ENCODE measurements at places on chromosomes 7 and 10. TPM values are rescaled to one million over a fixed set of nuclear protein-coding genes. Genes with fewer than 3 reads are reported as not detected.

- peak; percentile 23 for DNase-seq
- no peak overlapping the region for H3K27ac ChIP-seq
- H3K27me3 ChIP-seq = no peaks in the 10 kb centered on the region
- no peaks in the 10 kb centered on the region for H3K36me3 ChIP-seq
- no peaks in the 10 kb centered on the region for H3K4me1 ChIP-seq
Observed at GRCh38 chr10:46314071-46314470, 27.3 kb downstream of the ANTXRL start.

The PTPRN2 gene
- total RNA-seq = 66.3 TPM

GRCh38 chr7:130152493-130153210 lies 52.6 kb downstream of the TMEM209 start:
- H3K4me3 ChIP-seq = no peak overlapping the region
- no peaks in the 10 kb centered on the region for H3K36me3 ChIP-seq
- H3K27ac ChIP-seq = no peak overlapping the region
- DNase-seq = no peak
- H3K27me3 ChIP-seq = no peaks in the 10 kb centered on the region

The AS3MT gene
- 0.43 TPM for total RNA-seq

DNA sequence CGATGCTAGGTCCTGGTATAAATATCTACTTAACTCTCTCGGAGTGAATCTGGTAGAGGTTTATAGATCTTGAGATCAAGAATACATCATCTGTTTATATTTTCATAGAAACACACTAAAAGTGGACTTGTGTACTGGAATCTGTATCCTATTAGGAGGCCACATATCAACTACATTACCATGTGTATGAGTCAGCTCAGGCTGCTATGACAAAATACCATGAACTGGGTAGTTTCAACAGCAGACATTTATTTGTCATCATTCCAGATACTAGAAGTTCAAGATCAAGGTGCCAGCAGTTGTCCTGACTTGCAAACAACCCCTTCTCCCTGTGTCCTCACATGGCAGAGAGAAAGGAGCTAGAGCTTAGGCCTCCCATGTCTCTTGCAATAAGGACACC lies 113.9 kb upstream of the PFKP start:
- H3K4me1 ChIP-seq = no peaks in the 10 kb centered on the region
- H3K27ac ChIP-seq = no peak overlapping the region
- DNase-seq = no peak
- H3K27me3 ChIP-seq = no peaks in the 10 kb centered on the region
- H3K4me3 ChIP-seq = no peak overlapping the region

The TLL2 gene
- not detected for total RNA-seq

The VPS41 gene
- total RNA-seq = 53.1 TPM

DNA sequence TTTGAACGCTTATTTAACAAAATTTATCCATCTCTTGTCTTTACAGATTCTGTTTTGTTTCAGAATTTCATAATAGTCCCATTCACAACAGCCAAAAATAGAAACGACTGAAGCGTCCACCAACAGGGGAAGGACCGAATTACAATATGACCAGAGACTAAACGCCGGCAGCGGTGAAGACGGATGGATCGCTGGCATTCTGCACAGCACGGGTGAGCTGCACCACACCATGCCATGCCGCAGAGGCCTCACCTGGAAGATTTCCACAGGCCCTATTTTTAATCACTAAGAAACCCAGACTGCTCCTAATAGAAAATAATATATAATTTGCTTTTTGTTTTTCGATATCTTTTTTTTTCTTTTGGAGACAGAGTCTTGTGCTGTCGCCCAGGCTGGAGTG lies 91.0 kb downstream of the ELFN1 start:
- H3K27me3 ChIP-seq = peaks cover 31% of the 10 kb centered on the region
- H3K27ac ChIP-seq = no peak overlapping the region
- no peaks in the 10 kb centered on the region for H3K4me1 ChIP-seq
- no peaks in the 10 kb centered on the region for H3K36me3 ChIP-seq
- no peak overlapping the region for H3K4me3 ChIP-seq

DNA sequence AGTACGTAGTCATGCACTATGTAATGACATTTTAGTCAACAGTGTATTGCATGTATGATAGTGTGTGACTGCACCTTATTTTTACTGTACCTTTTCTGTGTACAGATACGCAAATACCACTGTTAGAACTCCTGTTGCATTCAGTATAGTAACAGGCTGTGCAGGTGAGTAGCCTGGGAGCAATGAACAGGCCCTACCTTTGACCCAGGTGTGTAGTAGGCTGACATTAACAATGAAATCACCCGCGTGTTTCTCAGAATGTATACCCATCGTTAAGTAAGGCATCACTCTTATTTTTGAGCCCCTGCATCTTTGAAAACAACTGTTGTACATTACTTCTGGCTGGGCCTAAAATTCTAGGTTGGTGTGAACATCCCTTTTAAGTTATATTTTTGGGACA lies 41.6 kb downstream of the DAGLB start:
- peaks cover 100% of the 10 kb centered on the region for H3K36me3 ChIP-seq
- no peaks in the 10 kb centered on the region for H3K27me3 ChIP-seq
- H3K27ac ChIP-seq = no peak overlapping the region
- no peak overlapping the region for H3K4me3 ChIP-seq

The PLCE1 gene
- 19.2 TPM for total RNA-seq

GRCh38 chr7:34333925-34334324 lies 324.1 kb upstream of the NPSR1 start:
- H3K27ac ChIP-seq = no peak overlapping the region
- no peak overlapping the region for H3K4me3 ChIP-seq
- no peaks in the 10 kb centered on the region for H3K36me3 ChIP-seq
- H3K27me3 ChIP-seq = no peaks in the 10 kb centered on the region
- DNase-seq = no peak
- H3K4me1 ChIP-seq = no peaks in the 10 kb centered on the region

DNA sequence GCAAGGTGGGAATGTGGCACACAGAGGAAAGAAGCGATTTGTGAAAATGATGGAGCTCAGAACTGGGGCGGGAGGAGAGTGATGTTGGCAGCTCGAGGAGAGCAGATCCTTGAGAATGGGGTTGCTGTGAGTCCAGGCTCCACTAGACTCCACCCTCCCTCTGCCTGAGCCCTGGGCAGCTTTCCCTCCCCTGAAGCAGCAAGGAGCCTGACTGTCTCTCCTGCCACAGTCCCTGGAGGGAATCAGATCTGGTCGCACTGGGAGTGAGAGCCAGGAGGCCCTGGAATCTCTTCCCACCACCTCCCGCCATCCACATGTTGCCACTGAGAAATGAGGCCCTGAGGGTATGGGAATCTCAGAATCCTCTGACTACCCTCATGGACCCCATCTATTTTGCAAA lies 362.7 kb downstream of the PLXNA4 start:
- no peak overlapping the region for H3K27ac ChIP-seq
- H3K27me3 ChIP-seq = no peaks in the 10 kb centered on the region
- peaks cover 2% of the 10 kb centered on the region for H3K36me3 ChIP-seq
- DNase-seq = no peak
- H3K4me1 ChIP-seq = no peaks in the 10 kb centered on the region

- H3K27me3 ChIP-seq = peaks cover 32% of the 10 kb centered on the region
- H3K4me3 ChIP-seq = peak within 1 kb of the TSS; percentile 83
- H3K4me1 ChIP-seq = peaks cover 34% of the 10 kb centered on the region
- H3K27ac ChIP-seq = peak within 1 kb of the TSS; percentile 58
- no peaks in the 10 kb centered on the region for H3K36me3 ChIP-seq
- peak; percentile 69 for DNase-seq
Observed at GRCh38 chr10:15370856-15371701, at the start of gene FAM171A1. FAM171A1 (minus strand) TSS chr10:15371289; CDS start chr10:15371052, 237 bp downstream.

The ZCCHC24 gene
- total RNA-seq = 28.0 TPM

GRCh38 chr10:84076540-84077195 lies 62.6 kb upstream of the GHITM start:
- DNase-seq = no peak
- no peaks in the 10 kb centered on the region for H3K27me3 ChIP-seq
- H3K4me1 ChIP-seq = no peaks in the 10 kb centered on the region
- H3K36me3 ChIP-seq = no peaks in the 10 kb centered on the region

The PON3 gene
- total RNA-seq = not detected

GRCh38 chr7:155455132-155455693 lies 2.7 kb upstream of the EN2 start:
- no peak overlapping the region for H3K4me3 ChIP-seq
- peaks cover 66% of the 10 kb centered on the region for H3K27me3 ChIP-seq
- H3K27ac ChIP-seq = no peak overlapping the region
- H3K4me1 ChIP-seq = peaks cover 75% of the 10 kb centered on the region
- no peaks in the 10 kb centered on the region for H3K36me3 ChIP-seq
- DNase-seq = no peak

- H3K4me1 ChIP-seq = no peaks in the 10 kb centered on the region
- no peaks in the 10 kb centered on the region for H3K27me3 ChIP-seq
- H3K4me3 ChIP-seq = no peak overlapping the region
- H3K36me3 ChIP-seq = no peaks in the 10 kb centered on the region
- DNase-seq = no peak
Observed at GRCh38 chr7:39321909-39322498, 244.2 kb upstream of the YAE1 start.

- no peaks in the 10 kb centered on the region for H3K36me3 ChIP-seq
- DNase-seq = peak; percentile 75
- no peaks in the 10 kb centered on the region for H3K27me3 ChIP-seq
- no peak overlapping the region for H3K4me3 ChIP-seq
Observed at GRCh38 chr7:112411186-112411795, 39.0 kb upstream of the IFRD1 start.

GRCh38 chr7:132145063-132145462 lies 431.2 kb downstream of the PLXNA4 start:
- H3K27me3 ChIP-seq = no peaks in the 10 kb centered on the region
- no peak overlapping the region for H3K27ac ChIP-seq
- no peak overlapping the region for H3K4me3 ChIP-seq
- H3K36me3 ChIP-seq = no peaks in the 10 kb centered on the region

GRCh38 chr7:37683246-37684120 lies at the start of gene GPR141:
GPR141 (plus strand) TSS chr7:37683766; CDS start chr7:37740394, 56,628 bp downstream.
- no peaks in the 10 kb centered on the region for H3K4me1 ChIP-seq
- DNase-seq = no peak
- peak within 1 kb of the TSS; percentile 18 for H3K4me3 ChIP-seq
- no peaks in the 10 kb centered on the region for H3K27me3 ChIP-seq
- H3K27ac ChIP-seq = no peak within 1 kb of the TSS

The MYH16 gene
- total RNA-seq = not detected

- H3K4me1 ChIP-seq = no peaks in the 10 kb centered on the region
- H3K27ac ChIP-seq = no peak overlapping the region
- H3K4me3 ChIP-seq = no peak overlapping the region
Observed at GRCh38 chr7:82156168-82156567, 287.4 kb downstream of the CACNA2D1 start.

- peaks cover 26% of the 10 kb centered on the region for H3K4me1 ChIP-seq
- DNase-seq = peak; percentile 87
Observed at GRCh38 chr10:103739039-103739764, 116.2 kb downstream of the SH3PXD2A start.

DNA sequence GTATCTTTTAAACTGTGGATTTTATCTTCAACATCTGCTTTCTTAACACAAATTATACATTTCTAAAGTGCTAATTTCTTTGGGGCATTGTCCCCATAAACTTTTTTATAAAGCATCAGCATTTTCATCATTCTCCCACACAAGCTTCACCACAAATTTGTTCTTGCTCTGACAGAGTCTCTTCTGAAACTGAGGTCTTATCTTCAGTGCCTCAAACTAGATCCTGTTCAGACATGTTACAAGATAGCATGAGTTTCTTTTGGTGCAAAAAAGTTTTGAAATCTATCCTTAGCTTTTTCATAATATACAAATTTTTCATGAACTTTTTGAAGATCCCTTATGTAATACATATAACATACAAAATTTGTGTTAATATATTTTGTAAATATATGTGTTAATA lies 346.6 kb downstream of the IPMK start:
- no peak for DNase-seq
- H3K36me3 ChIP-seq = no peaks in the 10 kb centered on the region
- H3K4me3 ChIP-seq = no peak overlapping the region
- H3K27ac ChIP-seq = no peak overlapping the region
- no peaks in the 10 kb centered on the region for H3K4me1 ChIP-seq

The YKT6 gene
- 53.3 TPM for total RNA-seq

DNA sequence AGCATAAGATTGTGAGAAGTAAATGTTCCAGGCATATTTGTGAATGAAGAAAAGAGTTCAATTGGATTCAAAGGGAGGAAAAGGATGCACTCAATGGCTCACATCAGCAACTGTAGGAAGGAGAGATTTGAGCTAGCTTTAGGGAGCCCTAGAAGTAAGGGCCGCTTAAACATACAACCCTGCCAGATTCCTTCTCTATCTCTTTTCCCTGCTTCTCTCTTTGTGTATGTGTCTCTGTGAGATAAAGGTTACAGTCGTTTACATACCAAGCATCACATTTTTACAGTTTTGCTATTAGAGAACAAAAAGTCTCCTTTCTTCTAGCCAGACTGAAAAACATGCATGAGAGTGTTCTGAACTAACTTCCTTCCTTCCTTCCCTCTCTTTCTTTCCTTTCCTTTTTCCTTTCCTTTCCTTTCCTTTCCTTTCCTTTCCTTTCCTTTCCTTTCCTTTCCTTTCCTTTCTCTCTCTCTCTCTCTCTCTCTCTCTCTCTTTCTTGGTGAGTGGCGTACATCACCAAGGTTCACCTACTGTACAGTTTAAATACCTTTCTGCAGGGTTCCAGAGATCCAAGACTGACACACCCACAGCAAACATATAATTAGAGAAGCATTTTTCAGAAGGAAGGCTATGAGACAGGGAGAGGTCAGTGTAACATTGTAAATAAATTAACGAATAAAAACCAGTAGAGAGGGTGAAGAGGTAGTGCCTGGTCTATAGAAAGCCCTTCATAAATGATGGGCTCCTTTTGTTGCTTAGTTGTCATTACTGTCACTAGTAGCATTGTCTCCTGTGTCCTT lies 240.4 kb downstream of the ARL4A start:
- no peaks in the 10 kb centered on the region for H3K4me1 ChIP-seq
- H3K27ac ChIP-seq = no peak overlapping the region
- H3K36me3 ChIP-seq = no peaks in the 10 kb centered on the region
- peak; percentile 16 for DNase-seq

DNA sequence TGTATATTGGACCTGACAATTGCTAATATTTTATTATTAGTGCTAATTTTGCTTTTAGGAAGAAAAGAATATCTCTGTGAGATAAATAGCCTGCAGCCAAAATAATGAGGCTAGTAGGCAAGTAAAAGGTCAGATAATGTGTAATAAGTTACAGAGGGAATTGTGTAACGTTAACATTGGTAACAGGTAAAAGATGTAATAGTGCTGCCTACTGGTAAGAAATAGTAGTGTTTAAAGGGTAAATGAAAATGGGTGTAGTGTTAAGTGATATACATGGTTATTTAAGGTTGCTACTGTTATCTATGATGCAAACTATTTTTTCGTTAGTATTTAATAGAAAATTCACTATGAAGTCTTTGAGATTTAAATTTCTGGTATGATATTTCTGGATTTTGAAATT lies 9.2 kb upstream of the FOXP2 start:
- H3K4me1 ChIP-seq = peaks cover 6% of the 10 kb centered on the region
- H3K27me3 ChIP-seq = no peaks in the 10 kb centered on the region
- no peaks in the 10 kb centered on the region for H3K36me3 ChIP-seq
- peak; percentile 40 for DNase-seq
- H3K4me3 ChIP-seq = no peak overlapping the region

GRCh38 chr10:5198386-5198785 lies 1.7 kb downstream of the AKR1C4 start:
- no peak for DNase-seq
- H3K4me1 ChIP-seq = no peaks in the 10 kb centered on the region
- H3K27me3 ChIP-seq = no peaks in the 10 kb centered on the region
- no peak overlapping the region for H3K27ac ChIP-seq

All from stomach (tissue), 19 donors.